ENCODE measurements at places on chromosomes 7 and 10.

DNA sequence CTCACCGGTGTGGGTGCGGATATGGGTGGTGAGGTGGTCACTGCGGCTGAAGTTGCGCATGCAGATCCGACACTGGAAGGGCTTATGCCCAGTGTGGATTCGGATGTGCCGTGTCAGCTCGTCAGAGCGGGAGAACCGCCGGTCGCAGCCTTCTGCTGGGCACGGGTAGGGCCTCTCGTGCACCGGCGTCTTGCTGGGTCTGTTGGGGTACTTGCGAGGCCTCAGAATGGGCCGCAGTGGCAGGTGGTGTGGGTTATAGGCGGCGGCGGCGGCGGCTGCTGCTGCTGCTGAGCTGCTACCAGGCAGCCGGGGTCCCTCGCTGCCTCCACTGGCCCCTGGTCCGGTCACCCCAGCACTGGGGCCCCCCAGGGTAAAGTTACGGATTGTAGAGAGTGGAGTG lies 2.7 kb downstream of the EGR2 start:
- DNase-seq = no peak

GRCh38 chr10:93991596-93992284 lies 2.0 kb upstream of the PLCE1 start:
- DNase-seq = no peak

GRCh38 chr7:132295175-132295574 lies 281.1 kb downstream of the PLXNA4 start:
- DNase-seq = no peak

DNA sequence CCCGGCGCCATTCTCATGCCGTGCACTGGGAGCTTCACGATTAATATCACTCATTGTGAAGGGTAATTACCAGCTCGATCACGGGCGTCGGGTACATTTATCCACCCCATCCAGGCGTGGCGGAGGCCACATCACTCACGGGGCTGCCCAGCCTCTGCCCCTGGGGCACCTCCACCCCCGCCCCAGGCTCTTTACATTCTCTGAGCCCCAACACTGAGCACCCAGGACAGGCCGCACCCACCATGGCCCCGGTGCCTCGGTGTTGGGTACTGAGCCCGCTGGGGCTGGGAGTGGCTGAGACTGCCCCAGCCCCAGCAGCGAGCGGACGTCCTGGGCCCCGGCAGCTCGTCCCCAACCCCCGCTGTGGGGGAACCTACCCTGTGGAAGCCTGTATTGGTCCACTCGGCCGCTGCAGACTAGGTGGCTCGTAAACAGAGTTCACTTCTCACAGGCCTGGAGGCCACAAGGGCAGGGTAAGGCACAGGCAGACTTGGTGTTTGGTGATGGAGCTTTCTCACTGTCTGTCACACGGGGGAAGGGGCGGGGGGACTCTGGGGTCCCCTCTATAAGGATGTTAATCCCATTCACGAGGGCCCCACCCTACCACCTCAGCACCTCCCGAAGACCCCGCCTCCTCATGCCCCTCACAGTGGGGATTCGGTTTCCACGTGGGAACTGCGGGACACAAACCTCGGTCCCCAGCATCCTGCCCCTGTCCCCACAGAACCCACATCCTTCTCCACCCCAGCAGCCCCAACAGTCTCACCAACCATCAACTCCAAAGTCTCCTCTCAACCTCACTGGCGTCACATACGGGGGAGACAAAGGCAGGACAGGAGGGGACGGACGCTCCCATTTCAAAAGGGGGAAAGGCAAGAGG lies 184.1 kb downstream of the ELFN1 start:
- no peak for DNase-seq

GRCh38 chr10:37390926-37391325 lies 265.5 kb downstream of the ANKRD30A start:
- no peak for DNase-seq

DNA sequence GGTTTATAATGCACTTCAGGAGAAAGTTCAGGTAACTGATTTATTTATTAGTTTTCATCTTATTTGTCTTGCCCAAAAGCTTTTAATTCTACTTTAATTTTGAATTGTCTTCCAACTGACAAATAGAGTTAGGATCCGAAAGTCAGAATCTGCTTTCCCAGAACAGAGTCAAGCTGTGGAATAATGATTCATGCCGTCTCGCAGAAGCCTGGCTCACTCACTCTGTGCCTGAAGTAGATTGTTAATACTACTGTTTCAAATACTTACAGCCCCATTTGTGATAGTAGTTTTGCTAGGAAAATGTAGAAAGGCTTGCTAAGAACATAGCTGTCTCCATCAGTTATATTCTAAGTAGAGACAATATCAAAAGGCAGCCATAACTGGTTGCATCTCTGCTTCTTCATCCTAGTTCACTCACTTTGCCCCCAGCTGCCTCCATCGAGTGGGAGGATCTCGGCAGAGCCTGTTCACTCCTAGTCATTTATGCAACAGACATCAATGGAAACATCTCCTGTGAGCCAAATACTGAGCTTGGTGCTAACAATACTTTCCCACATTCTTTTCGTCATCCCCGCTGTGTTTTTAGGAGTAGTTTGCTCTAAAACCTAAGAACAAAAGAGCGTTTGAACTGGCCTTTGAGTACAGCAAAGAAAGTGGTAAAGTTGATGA lies 28.0 kb downstream of the ABRAXAS2 start:
- DNase-seq = no peak

GRCh38 chr10:17129741-17130140 lies at the start of gene CUBN:
Gene CUBN (minus strand): TSS chr10:17129811. CDS start chr10:17129765, 46 bp downstream.
- no peak for DNase-seq

- no peak for DNase-seq
These were observed 53.2 kb downstream of the LRGUK start for GRCh38 chr7:134180376-134180775.

- no peak for DNase-seq
These were observed 571.7 kb upstream of the FOXK1 start for GRCh38 chr7:4110438-4110837.

GRCh38 chr7:4416396-4417056 lies 265.6 kb upstream of the FOXK1 start:
- no peak for DNase-seq

- DNase-seq = no peak
These were observed 22.8 kb downstream of the FAM107B start for GRCh38 chr10:14751921-14752320.

DNA sequence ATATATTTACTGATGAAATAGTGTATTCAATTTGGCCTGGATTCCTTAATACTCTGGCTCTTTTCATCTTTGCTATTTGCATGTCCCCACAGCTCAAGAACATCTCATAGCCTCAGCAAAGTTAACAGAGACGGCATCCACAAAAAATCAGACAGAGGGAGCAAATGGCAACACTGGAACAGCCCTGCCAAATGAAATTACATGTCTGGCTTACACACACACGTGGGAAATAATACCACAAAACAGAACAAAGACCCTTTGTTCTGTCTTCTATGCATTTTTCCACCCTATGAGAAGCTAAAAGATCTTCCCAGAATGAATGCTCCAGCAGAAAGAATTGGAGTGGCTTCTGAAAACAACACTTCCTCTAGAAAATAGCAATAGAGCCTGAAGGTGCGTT lies 139.5 kb downstream of the ALOX5 start:
- DNase-seq = no peak

DNA sequence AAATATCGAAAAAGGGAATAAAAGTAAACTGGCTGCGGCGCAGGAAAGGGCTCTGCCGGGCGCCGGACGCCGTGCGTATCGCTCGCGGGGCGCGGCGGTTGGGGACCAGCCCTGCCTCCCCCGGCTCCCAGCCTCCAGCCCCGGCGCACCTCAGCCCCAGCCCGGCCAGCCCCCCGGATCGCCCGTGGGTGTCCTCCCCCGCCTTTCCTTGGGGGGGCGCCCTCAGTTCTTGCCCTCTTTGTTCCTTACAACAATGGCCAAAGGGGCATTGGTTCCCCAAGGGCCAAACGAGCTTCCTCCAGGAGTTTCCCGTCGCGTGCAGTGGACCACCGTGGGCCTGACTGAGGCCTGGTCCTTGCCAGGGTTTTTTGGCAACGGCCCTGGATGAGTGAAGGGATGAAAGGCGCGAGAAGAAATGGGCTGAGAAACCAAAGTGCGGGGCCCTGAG lies 1.2 kb downstream of the MACROH2A2 start:
- DNase-seq = no peak

GRCh38 chr7:105191331-105191730 lies 177.3 kb downstream of the KMT2E start:
- DNase-seq = no peak

GRCh38 chr7:8092140-8092539 lies 123.5 kb downstream of the GLCCI1 start:
- no peak for DNase-seq

GRCh38 chr10:62166331-62167131 lies 102.1 kb downstream of the RTKN2 start:
- no peak for DNase-seq

- DNase-seq = no peak
These were observed 12.4 kb downstream of the NMT2 start for GRCh38 chr10:15155978-15156656.

DNA sequence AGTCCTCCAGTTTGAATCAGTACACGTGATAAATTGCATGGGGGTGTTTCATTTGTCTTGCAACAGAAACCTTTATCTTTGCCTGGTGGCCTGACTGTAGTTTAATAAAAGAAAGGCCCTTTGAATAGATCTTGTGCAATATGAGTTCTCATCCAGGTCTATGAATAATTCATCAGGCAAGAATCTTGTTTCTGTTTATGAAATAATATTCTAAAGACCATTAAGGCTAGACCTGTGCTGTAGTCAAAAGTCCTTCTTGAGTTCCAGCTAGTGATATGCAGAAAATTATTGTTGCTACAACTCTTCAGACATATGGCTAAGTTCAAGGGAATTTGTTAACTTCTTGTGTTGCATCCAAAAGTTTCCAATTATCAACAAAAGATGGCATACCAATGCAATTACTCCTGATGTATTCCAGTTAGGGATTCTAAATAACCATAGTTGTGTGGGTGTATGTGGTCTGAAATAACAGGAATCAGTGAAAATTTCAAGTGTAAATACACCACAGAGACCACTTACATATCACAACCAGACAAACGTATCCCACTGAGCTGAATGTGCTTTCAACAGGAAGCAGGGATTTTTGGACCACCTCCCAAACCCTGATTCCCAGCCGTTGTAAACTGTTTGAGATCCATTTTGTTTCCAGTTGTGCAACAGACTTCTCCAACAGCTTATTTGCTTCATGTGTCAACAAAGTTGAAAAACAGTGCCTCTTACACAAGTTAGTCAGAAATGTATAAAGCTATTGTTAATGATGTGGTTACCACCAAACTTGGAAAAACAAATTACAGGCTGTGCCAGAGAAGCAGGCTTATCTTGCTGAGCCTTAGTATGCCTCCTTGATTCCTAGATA lies 54.7 kb upstream of the BICC1 start:
- no peak for DNase-seq

DNA sequence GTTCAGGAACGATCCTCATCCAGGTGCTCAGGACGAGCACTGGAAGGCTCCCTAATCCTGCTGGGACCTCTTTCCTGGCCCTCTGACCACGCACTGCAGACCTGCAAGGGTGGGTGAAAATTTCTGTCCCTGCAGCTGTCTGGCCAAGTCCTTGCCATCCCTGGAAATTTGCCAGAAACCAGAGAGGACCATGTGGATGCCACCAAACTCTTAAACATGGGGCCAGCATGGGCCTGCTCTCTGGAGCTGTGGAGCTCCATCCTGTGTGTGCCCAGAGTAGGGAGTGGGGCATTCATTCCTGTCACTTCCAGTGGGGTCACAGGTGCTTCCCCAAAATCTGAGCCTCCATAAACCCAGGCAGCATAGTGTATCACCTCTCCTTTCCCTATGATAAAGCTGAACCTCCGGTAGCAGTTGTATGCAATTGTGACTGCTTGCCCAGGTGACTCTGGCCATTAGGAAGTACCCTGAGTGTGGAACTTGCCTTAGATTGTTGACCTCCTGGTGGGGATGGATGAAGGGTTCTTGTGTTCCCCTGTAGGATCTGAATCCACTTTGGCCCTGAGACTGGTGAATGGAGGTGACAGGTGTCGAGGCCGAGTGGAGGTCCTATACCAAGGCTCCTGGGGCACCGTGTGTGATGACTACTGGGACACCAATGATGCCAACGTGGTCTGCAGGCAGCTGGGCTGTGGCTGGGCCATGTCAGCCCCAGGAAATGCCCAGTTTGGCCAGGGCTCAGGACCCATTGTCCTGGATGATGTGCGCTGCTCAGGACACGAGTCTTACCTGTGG lies 57.1 kb downstream of the DMBT1 start:
- DNase-seq = no peak

DNA sequence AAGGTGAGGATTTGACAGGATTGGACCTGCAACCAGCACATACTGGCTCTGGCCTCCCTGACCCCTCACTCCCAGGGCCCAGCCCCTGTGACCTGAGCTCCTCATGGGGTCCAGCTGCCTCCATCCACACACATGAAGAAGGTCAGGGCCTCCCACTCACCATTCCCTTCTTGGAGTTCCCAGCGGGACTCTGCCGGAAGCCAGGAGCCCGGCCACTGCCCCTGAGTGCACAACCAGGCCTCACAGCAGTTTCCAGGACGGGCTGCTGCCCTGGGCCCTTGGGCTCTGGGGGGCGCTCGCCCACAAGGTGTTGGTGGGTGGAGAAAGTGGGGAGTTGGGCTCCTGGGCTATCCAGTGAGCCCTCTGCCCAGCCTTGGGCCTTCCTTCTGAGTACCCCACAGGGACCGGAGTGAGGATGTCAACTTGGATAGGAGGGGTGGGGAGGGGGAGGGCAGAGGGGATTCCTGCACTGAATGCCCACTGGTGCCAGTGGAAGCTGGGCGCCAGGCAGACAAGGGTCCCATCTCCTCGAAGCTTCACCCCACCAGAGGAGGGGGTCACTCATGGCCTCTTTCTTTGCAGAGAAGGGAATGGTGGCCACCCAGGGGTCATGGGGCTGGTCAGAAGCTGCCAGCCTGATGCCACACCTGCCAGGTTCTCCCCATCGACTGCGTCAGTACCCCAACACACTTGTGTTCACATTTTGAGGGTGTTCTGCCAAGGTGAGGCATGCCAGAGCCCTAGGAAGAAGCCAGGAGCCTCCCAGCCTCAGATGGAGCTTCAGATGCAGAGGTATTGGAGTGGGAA lies 115.3 kb downstream of the PTPN20 start:
- no peak for DNase-seq

GRCh38 chr10:67819768-67820204 lies 18.2 kb downstream of the DNAJC12 start:
- DNase-seq = no peak

Measured in DMS 273 treated with DMSO at 0.1 percent for 48 hours (cell line).